ENCODE measurements at places on chromosomes 16 and 17. TPM values are rescaled to one million over a fixed set of nuclear protein-coding genes. Genes with fewer than 3 reads are reported as not detected.

The ITGA2B gene
- 8.8 TPM for total RNA-seq

The HSD17B1 gene
- 2.7 TPM for total RNA-seq

The SPATA22 gene
- not detected for total RNA-seq

The ACSM5 gene
- total RNA-seq: not detected

The CORO1A gene
- total RNA-seq: 10.8 TPM

The LGALS3BP gene
- total RNA-seq: 154 TPM

The EVPL gene
- 116 TPM for total RNA-seq

GRCh38 chr16:77787452-77787851 lies 912 bp upstream of the VAT1L start:
- DNase-seq: no peak

- no peak for DNase-seq
Measured at GRCh38 chr16:7437843-7438242, 105.2 kb downstream of the RBFOX1 start.

GRCh38 chr17:78739331-78739931 lies 42.6 kb downstream of the CYTH1 start:
- DNase-seq: no peak

DNA sequence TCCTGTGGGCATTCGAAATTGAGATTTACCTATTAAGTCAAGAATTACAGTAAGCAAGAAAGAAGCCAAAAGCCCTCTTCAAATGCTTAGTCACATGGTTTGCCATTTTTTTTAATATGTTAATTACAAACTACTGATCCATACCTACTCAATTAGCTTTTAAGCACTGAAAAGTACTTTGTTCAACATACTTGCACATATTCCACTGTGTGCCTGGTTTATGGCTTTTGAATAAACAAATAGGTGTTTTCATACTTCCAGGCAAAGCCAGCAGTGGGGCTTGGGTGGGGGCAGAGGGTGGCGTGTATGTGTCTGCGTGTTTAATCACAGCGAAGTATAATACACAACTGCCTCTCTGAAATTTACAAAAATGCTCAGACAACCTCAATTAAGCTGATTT lies 51.4 kb downstream of the GAS7 start:
- DNase-seq: no peak

DNA sequence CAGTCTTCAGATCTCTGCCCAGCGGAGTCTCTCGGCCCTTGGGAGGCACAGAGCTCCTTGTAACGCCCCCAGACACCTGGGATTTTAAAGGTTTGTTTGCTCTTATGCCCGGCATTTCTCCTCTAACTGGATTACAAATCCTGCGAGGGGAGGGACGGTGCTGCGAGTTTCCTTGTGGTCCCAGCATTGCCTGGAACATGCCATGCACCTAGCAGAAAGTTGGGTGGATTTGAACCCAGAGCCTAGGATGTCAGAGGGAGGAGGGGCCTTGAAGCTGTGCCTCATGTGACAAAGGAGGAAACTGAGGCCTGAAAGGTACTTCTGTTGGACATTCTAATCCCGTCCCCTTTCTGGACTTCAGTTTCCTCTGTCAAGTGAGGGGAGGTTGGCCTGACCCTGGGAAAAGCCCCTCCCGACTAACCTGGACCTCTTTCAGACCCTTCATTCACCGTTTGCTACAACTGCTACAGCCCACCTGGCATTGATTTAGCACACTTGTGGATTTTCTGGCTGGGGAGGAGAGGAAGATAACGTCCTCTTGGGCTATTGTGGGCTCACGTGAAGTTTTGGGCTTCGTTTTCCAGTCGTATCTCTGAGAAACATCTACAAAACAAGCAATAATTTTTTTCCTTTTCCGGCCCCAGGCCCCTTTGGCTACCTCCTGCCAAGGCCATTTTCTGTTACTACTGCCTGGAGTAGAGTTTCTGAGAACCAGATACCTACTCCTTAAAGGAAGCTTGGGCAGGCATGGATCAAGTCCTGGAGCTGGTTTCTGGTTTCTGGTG lies 30.9 kb downstream of the MRC2 start:
- DNase-seq: no peak

DNA sequence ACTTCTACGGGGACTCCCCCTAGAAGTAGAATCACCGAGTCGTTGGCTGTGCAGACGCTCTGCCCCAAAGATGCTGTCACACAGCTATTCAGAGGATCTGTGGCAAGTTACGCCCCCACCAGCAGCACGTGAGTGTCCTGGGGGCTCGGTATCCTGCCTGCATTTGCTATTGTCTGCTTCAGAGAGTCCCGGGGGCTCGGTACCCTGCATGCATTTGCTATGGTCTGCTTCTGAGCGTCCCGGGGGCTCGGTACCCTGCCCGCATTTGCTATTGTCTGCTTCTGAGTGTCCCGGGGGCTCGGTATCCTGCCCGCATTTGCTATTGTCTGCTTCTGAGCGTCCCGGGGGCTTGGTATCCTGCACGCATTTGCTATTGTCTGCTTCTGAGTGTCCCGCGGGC lies 23.8 kb upstream of the ZNF469 start:
- DNase-seq: no peak

GRCh38 chr17:75724016-75725003 lies 3.1 kb downstream of the ITGB4 start:
- no peak for DNase-seq

- no peak for DNase-seq
Measured at GRCh38 chr16:86854058-86854621, 275.8 kb downstream of the FOXL1 start.

DNA sequence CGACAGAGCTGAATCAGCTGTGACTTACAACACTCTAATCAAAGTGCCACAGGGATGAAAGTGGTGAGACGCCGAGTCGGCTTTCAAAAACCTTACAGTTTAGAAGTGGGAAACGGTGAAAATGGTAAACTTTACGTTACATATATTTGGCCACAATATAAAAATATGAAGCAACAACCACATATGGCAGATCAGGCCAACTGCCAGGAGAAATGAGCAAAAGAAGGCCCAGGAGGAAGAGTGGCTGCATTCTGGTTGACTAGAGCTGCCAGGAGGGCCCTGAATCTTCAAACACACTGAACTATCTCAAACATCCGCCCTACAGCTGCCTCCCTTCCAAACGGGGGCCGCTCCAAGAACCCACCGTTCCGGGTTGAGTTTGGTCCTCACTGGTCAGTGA lies 56.3 kb downstream of the MRM3 start:
- DNase-seq: no peak

DNA sequence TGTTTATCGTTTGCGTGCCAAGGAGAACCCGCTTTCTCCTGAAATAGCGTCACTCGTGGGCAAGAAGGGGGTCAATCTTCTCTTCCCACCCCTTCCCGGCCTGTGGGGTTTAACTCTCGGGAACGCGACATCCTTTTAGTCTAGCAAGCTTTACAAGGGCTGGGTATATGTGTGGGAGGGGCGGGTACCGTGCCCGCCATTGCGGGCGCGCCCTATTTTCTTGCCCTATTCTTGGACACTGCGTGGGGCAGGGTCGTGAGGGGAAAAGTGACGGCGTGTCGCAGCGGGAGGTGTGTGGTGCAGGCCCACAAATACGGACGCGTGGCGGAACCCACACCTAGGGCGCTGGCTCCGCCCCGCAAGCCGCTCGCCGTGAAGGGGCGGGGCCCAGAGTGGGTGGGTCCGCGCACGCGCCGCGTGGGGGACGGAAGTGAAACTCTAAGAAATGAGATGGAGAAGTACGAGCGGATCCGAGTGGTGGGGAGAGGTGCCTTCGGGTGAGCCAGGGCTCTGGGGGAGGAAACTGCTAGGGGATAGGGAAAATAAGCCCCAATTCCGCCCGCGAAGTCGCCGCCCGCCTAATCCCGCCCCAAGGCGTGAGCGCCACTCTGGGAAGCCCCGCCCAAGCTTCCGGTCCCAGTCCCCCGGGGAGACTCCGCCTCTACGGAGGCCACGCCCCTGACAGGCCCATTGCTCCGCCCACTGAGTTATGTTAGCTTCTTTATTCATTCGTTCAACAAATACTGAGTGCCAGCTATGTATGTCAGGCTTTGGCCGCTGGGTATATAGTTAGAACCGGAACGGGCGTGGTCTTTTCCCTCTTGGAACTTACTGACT lies at the start of gene NEK8:
TSS of gene NEK8 (plus strand) at position 425 of the 837 bp plus-strand sequence. CDS start at position 451, 26 bp downstream.
- DNase-seq: peak; percentile 96

- no peak for DNase-seq
Measured at GRCh38 chr16:20613481-20614185, 37.5 kb upstream of the ACSM2B start.

GRCh38 chr17:59878624-59879023 lies 14.1 kb downstream of the TUBD1 start:
- DNase-seq: no peak

DNA sequence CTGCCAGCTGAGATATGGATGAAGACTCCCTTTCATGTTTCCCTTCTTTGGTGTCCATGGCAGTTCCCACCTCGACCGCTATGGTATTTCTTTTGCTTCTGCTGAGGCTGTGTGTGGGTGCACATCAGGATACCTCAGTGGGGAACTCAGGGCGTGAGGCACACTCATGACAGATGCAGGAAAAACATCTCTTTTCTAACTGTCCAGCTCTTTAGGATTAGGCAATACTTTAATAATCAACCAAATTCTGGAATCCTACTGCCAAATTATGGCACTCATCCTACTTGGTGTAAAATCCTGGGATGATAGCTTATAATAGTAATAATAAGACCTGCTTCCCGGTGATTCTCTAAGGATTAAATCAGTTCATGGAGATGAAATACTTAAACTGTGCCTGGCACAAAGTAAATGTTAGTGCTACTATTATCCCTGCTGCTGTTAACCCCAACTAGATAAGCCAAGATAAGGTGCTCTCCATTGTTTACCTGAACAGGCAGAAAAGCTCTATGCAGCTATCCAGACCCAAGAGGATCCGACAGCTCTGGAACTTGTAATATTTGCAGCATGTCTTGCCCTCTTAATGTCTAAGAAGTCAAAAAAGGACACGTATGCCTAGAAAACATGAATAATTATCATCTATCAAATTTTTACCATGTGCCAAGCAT lies 543.3 kb downstream of the WWOX start:
- DNase-seq: no peak

DNA sequence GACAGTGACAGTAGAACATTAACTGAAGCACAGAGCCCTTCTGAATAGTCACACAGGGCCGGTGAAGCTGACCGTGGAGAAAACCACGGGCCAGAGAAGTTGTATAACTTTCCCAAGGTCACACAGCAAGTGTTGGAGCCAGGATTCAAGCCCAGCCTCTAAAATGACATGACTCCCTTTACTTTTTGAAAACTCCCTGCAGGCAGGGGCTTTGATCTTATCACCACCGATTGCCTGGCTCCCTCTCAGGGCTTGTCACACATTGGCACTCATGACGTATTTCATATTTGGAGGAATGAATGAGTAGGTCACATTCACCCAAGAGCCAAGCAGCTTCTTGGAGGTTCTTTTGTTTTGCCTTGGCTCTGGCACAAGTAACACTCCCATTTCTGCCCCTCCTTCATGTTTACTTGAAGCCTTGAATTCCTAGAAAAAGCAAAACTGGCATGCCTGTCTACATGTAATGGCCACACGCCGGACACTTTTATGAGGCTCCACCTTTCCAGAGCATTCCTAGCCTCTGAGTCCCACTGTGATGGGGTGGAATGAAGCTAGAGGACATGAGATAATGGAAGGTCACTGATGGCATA lies 13.3 kb upstream of the RBBP6 start:
- peak; percentile 31 for DNase-seq

DNA sequence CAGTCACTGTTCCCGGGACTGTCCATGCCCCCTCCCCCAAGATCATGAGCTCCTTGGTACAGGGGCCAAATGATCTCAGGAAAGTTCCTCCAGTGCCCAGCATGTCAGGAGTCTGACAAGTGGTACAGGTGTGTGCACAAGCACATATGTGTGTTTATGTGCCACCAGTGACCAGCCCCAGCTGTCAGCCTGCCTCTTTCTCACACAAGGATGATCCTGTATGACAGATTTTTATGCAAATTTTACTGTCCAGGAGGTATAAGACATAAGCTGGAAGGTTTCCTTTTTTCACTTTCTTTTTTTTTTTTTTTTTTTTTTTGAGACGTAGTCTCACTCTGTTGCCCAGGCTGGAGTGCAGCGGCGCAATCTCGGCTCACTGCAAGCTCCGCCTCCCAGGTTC lies 31.4 kb upstream of the GFOD2 start:
- no peak for DNase-seq

DNA sequence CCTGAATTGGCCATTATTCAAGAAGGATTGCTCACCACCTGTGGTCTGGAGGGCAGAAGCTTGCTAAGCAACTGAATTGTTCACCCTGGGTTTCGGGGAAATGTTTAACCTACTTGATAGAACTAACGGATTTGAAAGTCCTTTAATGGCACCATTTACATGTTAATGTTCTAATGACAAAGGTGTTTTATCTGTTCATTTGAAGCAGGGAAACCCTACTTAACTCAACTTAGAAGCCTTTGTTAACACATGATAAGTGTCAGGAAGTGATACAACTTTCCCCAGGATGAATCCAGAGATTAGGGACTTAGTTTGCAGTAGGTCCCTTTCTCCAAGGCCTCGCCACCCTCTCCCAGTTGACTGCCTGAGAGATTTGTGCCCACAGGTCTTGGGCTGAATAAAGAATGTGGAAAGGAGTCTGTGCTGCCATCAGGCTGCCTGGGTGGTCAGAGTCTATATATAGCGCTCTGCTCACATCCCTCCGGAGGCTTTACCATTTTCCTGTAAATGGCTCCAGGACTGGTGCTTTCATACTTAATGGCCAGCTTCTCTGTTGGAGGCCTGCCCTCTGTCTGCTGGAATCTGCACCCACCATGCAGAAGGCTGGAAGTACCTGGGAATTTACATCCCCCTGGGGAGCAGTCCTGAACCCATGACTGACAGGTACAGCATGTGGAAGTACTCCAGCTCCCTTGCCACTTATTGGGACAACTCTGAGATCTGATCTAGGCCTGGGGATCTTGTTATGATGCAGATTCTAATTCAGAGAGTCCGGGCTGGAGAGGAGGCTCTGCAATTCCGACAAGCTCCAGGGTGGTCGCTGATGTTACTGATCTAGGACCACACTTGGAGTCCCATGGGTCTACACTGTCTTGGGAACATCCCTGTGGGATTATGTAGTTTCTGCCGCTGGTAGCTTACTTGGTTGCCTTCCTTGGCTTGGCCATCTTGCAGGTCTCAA lies 99.9 kb downstream of the ASIC2 start:
- DNase-seq: no peak

DNA sequence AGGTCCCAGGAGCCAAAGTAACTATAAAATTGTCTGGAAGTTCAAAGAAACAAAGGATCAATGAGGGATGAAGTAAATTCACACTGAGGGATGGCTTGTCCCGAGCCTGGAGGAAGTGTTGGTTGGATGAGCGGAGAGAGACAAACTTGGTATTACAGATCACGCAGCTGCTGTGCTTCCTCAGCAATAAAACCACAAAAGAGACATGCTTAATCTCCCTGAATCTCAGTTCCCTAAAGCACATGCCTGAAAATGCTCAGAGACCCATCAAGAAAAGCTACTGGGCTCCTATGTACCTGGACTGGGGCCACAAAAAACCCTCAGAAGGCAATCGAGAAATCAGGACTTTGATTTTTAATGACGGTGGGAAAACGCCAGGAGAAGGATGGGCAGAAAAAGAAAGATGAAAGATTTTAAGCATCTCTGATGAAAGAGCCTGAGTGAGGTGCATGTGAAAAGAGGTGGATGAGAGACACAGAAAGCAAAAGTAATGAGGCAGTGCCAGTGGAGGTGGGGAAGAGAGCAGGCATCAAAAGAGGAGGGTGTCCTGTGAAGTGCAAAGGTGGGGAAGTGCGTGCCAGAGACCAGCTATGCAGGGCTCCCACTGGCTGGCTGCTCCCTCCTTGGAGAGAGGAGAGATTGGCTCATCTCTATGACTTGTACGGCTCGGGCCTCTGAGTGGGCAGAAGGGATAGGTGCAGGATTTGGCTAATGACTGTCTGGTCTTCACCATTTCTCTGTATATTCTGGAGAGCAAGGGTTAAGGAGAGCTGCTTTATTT lies 143.7 kb downstream of the ABCC12 start:
- DNase-seq: no peak

GRCh38 chr17:29357821-29358232 lies 32.3 kb upstream of the TAOK1 start:
- no peak for DNase-seq

Measured in type B pancreatic cell (in vitro differentiated cells).